ENCODE measurements at places on chromosomes 7 and 10.

- DNase-seq: no peak
Observed at GRCh38 chr7:73702226-73702625, 17.2 kb downstream of the STX1A start.

DNA sequence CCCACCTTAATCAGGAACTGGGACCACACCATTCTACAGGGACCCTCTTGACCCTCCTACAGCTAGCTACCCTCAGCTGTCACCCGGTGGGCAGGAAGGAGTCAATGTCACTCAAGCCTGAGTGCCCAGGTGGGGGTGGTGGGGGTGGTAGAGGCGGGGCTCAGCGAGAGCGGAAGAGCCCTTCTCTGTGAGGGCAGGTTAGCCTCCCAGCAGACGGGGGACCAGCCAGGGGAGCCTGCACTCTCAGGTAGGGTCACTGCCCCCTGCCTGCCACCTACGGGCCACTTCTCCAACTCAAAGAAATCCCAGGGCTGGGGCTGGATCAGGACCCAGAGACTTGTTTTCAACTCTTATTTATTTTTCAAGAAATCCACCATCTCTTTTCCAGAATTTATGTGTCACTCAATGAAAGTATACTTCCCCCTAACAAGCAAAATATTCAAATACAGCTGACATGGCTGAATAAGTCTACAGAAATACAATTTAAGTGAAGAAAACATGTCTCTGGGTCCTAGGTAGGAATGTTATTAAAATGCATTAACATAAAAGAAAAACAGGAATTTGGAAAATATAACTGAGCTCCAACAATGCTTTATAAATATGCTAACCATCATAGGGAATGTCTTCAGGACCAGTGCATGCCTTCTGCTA lies 63.4 kb upstream of the DDC start:
- peak; percentile 32 for DNase-seq

- no peak for DNase-seq
Observed at GRCh38 chr10:13945390-13946208, 358.8 kb downstream of the PRPF18 start.

GRCh38 chr7:43535810-43536585 lies 46.9 kb upstream of the STK17A start:
- DNase-seq: no peak

DNA sequence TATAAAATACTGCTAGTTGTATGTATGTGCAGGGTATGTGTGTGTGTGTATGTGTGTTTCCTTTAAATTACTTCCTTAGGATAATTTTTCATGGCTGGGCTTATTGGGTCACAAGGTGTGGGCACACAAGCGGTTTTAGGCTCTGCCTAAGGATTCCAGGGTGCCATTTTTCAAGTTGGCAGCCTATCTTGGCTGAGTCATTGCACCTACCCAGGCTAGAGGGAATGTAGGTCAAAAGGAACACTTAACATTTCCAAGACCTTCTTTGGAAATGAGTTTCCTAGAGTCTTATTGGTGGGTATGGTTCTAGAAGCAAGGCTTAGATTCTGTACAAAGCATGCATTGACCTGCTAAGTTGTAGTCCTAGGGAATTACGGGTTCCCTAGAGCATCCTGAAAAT lies 642.1 kb downstream of the LRMDA start:
- DNase-seq: no peak

GRCh38 chr10:44567471-44567870 lies 182.6 kb upstream of the CXCL12 start:
- DNase-seq: no peak

DNA sequence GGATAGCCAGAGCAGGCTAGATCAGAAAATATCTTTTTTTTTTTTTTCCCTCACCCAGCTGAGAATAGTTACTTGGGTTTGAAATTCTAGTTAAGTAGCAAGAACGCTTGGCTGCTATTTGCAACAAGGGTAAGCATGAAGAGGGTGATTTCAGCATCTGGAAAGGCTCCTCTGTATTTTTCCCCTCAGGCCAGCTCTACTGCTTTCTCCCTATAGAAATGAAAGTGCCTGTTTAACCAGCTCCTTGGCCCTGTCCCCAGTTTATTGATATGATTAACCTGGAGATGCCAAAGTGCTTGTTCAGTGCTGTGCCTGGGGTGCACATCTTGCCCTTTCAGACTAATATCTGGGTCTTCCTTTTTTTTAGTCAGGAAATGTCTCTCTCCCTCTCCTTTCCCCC lies 37.1 kb downstream of the AP3M1 start:
- DNase-seq: no peak

DNA sequence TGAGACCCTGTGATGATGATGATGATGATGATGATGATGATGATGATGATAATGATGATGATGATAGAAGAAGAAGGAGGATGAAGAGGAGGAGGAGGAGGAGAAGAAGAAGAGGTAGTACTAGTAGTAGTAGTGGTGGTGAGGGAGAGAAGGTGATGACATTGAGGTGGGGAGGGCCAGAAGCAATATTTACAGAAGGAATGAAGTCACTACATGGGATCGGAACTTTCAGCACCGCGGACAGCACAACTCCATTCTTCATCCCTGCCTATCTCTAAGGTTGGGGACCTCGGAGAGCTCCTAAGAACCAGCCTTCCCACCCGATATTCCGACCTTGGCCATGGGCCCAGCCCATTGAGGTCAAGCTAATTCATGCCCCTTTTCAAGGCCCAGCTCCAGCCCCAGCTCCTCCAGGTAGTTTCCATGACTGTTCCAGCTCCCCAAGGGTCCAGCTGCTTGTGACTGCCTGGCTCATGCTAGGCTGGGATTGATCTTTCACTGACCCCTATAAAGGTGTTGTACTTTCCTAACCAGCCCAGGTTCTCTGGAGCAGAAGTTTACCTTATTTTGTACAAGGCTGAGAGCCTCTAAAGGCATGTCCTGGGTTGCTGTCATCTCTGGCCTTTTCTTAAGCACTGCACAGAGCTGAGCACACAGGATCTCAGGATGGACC lies 10.3 kb downstream of the CRHR2 start:
- no peak for DNase-seq

DNA sequence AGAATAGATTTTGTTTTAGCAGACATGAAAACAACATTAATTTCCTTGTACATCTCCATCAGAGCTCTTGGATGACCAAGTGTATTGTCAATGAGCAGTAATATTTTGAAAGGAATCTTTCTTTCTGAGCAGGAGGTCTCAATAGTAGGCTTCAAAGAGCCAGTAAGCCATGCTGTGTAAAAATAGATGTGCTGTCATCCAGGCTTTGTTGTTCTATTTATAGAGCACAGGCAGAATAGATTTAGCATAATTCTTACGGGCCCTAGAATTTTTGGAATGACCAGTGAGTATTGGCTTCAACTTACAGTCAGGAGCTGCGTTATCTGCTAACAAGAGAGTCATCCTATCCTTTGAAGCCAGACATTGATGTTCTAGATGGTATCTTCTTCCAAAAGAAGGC lies 19.0 kb downstream of the MINPP1 start:
- no peak for DNase-seq

DNA sequence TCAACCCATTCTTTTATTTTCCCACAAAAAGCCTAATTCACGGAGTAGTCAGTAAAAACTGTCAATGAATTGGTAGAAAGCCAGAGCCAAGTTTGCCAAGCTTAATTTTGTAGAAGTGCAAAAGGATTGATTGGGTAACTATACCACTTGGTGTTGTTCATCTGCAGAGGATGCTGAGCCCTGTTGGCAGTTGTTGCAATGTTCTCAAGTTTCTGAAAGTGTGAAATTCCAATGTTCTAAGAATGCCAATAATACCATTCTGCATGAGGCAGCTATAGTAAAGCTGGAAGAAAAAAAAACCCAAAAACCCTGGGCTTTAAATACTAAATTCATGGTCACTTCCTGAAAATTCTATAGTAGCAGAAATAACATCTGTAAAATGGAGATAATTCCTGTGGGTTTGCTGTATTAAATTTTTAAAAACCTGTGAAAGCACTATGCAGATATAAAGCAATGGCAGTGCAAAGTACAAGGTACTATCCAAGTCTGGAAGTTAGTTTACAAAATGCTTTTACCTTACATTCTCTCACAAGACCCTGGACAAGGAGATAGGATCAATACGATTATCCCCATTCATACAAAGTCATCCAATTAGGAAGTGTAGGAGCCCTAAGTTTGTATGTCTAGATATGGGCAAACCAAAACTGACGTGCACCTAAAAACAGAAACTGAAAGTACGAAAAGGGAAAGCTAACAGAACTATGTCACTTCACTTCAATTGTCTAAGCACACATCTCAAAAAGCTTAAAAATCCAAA lies 6.0 kb upstream of the PON1 start:
- DNase-seq: peak; percentile 2

- DNase-seq: peak; percentile 78
Observed at GRCh38 chr10:119416855-119417254, 125.7 kb downstream of the RGS10 start.

GRCh38 chr7:112238852-112239610 lies 32.5 kb downstream of the ZNF277 start:
- DNase-seq: no peak

- DNase-seq: no peak
Observed at GRCh38 chr10:74916283-74916682, 89.9 kb downstream of the KAT6B start.

- no peak for DNase-seq
Observed at GRCh38 chr7:134101716-134102115, 25.4 kb upstream of the LRGUK start.

DNA sequence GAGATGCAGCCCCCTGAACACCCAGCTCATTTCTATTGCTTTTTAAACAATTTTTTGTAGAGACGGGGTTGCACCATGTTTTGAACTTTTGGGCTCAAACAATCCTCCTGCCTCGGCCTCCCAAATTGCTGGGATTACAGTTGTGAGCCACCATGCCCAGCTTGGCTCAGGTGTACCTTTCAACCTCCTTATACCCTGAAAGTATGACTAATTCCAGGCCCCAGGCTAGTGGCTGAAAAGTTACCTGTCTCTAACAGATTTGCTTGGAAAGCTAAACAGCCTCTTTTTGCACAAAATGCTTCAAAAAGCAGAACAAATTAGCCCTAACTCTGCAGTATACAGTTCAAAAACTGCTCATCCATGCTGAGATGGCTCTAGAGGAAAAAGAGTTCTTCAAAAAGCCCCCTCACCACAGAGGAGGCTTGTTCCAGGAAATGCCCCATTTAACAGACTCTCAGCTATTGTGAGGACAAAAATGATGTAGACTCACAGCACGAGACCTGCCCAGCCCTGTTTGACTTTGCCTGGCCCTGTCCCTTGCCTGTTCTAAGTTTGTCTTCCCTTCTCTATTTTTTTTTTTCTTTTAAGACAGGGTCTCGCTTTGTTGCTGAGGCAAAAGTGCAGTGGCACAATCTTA lies 13.4 kb upstream of the AP1S1 start:
- DNase-seq: no peak

DNA sequence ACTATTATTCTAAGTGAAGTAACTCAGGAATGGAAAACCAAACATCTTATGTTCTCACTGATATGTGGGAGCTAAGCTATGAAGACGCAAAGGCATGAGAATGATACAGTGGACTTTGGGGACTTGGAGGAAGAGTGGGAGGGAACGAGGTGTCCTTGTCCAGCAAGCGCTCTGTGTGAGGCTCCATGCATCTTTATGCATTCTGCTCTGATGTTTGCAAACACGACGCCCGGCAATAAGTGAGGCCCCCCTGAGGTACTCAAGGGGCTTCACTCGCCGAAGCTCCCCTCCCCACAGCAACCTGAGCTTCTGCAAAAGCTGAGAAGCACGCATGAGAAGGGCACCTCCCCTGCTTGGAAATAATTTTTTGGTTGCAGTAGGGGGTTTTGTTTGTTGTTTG lies 103.3 kb downstream of the LHPP start:
- DNase-seq: no peak

Measured in stimulated activated effector memory CD8-positive, alpha-beta T cell treated with anti-CD3 and anti-CD28 coated beads, Interleukin-12 subunit alpha, Interleukin-12 subunit beta, amount 100 ng/mL, for 72 hours (primary cell).